Adrenal gland (tissue), 19 donors: ENCODE measurements at places on chromosomes 3 and 15.

- DNase-seq: peak; percentile 39
Measured at GRCh38 chr3:129058441-129059200, 2.0 kb upstream of the GP9 start.

DNA sequence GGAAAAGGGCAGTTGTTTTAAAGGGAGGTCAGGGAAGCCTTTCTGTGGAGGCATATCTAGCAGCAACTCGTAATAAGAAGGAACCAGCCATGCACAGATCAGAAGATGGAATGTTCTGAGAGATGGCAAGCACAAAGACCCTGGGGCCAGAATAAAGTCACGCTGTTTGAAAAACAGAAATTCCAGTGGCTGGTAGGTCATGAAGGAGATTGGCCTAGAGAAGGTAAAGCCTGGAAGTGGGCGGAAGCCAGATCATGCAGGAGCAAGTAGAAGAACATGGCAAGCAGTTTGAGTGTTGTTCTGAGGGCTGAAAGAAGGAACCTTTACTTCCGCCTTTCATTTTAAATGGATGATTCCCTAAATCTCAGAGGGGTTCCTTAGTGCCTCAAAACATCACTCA, 208.1 kb upstream of the PPP2R3A start:
- DNase-seq: no peak

DNA sequence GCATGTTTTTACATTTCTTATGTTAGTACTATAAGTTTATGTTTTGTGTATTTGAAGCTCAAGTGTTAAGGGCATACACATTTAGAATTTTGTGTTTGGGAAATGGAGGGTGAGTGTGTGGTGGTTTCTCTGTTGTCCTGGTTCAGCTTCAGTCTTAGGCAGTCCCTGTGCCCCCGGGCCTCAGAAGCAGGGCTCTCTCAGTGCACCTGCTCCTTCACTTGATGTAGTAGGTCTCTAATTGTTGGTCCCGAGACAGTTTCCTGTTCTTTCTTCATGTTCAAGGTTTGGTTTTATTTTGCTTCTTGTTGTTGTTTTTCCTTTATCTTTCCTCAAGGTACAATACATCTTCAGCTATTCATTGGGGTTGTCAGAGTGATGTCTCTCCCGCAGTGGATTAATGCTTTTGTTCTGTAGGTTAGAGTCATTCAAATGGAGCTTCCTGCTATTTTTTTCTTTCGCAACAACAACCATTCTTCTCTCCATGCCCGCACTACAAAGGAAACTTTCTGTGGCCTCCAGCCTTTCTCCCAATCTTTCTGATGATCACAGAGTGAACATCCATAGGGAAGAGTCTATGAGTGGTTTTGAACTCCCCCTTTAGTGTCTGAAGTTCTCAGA, 177.8 kb upstream of the GOLGA6L4 start:
- DNase-seq: no peak

DNA sequence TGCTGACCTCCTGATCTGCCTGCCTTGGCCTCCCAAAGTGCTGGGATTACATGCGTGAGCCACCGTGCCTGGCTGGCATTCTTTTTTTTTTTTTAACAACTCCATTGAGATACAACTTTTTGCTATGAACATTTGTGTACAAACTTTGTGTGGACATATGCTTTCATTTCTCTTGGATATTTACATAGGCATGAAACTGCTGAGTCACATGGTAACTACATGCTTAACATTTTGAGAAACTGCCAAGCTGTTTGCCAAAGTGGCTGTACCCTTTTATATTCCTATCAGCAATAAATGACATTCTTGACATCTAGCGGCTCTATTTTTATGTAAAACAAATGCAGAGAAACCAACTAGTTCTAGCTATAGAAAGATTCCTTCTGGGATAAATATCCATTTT, 8.7 kb upstream of the YEATS2 start:
- no peak for DNase-seq

GRCh38 chr3:32819551-32820348, 2.0 kb downstream of the TRIM71 start:
- DNase-seq: no peak

GRCh38 chr3:74332165-74332564, 282.3 kb downstream of the CNTN3 start:
- DNase-seq: no peak
